ENCODE measurements at places on chromosomes 4 and X.
A peak's percentile ranks its signal among the peaks of the same experiment; 100 is the strongest.

DNA sequence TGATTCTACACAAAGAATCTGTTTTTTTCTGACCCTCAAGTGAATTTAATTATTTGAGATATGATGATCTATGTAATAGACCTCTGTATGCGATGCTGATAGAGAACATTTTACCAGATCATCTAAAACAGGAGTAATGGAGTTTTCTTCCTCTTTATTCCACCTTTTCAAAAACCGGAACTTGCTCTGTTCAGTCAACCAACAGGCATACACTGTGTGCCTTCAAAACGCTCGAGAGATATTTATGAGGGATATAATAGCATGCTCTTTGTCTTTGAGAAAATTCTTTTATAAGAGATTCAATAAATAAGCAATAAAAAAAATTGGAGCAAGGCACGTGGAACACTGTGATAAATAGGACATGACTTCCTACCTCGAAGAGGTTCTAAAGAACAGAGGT is 2.0 kb downstream of the NYX start:
- DNase-seq = peak; percentile 9

DNA sequence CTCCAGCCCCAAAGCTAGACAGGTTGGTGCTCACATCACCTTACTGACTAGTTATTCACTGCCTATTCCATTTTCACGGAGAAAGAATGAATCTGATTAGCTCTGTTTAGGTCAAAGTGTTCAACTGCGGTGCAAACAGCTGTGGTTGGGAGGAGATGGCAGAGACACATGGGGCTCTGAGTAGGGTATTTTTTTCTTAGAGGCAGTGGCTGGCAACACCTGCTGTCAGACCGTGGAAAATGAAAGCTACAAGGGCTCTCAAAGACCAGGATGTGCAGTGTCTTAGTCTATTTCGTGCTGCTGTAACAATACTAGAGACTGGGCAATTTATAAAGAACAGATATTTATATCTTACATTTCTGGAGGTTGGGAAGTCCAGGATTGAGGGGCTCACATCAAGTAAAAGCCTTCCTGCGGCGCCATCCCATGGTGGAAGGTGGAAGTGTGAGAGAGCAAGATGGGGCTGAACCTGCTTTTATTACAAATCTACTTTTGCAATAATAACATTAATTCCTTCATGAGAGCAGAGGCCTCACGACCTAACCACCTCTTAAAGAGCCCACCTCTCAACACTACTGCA is 10.6 kb downstream of the NYX start:
- DNase-seq = no peak

GRCh38 chrX:437661-438390 is 51.1 kb upstream of the PPP2R3B start:
- DNase-seq = no peak

GRCh38 chr4:182145334-182145905 is 97.8 kb upstream of the TENM3 start:
- no peak for DNase-seq

DNA sequence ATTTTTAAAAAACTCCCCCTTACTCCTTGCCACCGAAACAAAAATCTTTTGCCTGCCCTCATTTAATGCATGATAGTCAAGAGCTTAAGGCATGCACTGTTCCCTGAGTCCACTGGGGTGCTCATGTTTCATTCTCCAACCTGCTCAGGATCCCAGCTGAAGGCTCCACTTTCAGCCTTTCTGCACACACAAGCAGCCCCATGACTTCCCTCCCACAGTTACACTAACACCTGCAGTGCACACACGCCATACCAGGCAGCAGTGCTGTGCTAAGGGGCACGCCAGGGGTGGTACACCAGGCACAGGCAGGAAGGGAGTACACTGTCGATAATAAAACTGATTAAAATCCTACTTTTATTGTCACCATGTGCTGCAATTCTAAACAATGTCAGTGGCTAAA is 385.2 kb downstream of the BMPR1B start:
- no peak for DNase-seq

Measured in inflammatory macrophage (primary cell).